Stimulated activated CD4-positive, alpha-beta T cell treated with anti-CD3 and anti-CD28 coated beads, Interleukin-15, amount 100 ng/mL, for 1 hour (primary cell): ENCODE measurements at places on chromosomes 4 and X.

DNA sequence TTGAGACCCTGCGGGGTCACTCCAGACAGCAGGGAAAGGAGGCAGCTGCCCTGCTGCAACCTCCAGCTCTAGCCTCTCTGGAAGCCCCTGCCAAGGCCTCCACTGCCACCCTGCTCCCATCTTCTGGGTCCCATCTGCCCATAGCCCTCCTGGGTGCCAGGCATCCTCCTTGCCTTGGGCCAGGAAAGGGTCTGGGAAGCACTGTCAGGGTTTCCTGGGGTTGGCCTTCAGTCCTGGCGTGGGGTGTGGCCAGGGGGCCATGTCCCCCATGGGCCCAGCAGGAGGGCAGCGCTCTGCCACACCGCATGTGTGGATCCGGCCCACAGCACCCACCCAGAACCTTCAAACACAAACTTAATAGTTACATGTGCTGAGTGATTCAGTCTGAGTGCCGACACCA is 3.4 kb upstream of the CPLX1 start:
- DNase-seq: no peak

- no peak for DNase-seq
Observed at GRCh38 chrX:6732101-6732500, 197.2 kb upstream of the VCX3A start.

GRCh38 chrX:72230290-72230689 is 8.5 kb downstream of the ERCC6L start:
- no peak for DNase-seq

DNA sequence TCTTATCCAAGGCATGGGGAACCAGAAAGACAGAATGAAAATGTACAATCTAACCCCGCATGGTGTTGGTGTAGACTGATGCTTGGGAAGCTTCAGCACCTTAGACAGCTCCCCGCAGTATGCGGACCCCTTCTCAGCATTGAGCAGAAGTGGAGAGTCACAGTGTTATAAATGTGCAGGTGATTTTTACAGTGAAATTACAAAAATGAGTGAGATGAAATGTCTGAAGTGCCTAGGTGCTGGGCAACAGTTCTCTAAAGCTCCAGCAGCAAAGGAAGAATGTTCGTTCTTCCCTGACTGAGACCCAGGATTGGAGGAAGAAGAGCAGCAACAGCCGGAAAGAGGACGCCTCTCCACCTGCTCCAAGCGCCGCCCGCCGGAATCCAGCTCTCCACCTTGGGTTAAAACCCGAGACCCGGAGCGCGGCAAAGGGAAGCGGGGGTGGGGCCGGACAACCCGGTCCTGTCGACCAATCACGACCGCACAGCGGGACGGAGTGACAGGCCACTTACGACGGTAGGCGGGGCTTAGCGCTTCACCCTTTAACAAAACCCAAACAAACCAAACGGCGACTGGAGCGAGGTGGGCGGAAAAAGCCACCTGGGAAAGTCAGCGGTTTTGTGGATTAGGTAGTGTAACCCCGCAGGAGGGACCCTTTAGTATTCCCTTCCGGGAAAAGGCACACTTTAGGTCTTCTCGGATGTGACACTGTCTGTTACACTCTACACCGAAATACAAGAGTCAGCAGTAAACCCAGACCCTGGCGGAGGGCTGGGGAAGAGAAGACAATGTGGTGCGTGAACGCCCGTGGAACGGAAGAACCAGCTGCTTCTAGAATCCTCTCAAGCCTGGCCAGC is at the start of gene GLRA3:
Gene GLRA3, minus strand, starts transcription at position 403 of the 857 bp plus-strand sequence. CDS start 436 bp downstream, outside the sequence.
- DNase-seq: no peak

- no peak for DNase-seq
Observed at GRCh38 chr4:126790633-126791032, 842.1 kb upstream of the INTU start.
